ENCODE measurements at places on chromosomes 5 and 9.

DNA sequence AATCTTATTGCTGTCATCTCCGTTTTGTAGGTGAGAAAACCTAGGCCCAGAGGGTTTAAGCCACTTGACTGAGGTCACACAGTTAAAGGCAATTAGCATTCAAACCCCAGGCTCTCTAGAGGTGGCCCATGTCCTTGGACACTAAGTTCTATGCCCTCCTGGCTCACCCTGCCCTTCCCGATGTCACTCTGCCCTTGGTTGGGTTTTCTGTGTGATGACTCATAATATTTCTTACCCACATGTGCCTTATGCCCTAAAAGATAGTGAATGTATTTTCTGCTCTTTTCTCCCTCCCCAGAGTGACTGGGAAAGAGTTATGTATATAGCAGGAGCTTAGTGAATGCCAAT lies 174.5 kb upstream of the PITX1 start:
- no peak for DNase-seq

DNA sequence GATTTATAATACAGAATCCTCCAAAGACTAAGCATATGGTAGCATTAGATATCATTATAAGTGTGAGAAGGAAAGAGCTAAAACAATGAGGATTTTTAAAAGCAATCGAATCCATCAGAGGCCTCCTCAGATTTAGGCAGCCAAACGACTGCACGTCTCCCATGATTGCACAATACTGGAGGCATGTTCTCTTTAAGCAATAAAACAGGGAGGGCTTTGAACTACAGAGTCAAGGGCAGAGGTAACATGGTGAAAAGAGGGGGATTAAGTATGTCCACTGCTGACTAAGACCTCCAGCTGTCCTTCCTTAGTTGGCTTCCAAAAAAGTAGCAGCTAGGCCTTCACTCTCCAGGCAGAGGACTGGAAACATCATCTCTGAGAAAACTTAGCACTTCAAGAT lies 298.7 kb upstream of the RGMB start:
- DNase-seq = no peak

GRCh38 chr5:17147617-17148016 lies 69.8 kb upstream of the BASP1 start:
- DNase-seq = no peak

- no peak for DNase-seq
These were observed 16.3 kb downstream of the FAM78A start for GRCh38 chr9:131259916-131260597.

DNA sequence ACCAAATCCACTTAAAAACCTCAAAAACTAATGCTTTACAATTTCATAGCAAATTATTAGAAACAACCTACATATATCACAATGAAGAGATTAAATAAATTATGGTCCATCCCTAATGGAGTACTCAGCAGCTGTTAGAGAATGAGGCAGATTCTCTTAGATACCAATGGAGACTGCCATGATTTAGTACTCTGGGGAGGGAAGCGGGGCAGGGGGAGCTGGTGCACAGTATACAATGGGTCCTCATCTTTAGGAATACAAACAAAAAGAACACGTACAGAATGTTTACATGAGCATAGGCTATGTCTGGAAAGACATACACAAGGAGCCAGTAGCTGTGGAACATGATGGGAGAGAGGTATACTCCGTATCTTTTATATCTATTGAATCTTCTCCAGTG lies 2.0 kb downstream of the LIFR start:
- DNase-seq = no peak

DNA sequence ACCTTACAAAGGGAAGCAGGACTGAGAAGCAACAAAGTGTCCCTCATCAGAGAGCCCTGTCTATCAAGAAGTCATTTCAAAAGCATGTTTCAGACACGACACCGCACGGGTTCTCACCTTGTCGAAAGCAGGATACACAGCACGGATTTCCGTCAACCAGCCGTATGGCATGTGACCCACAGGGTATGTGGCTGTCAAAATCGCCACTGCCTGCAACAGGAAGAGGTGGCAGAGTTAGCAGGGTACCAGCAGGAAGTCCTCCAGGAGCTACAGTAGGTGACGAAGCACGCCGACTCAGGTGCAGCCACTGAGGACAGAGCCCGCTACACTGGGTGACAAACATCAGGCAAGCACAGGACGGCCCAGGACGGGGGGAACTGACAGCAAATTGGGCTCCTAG lies 81.2 kb downstream of the OTULIN start:
- peak; percentile 16 for DNase-seq

DNA sequence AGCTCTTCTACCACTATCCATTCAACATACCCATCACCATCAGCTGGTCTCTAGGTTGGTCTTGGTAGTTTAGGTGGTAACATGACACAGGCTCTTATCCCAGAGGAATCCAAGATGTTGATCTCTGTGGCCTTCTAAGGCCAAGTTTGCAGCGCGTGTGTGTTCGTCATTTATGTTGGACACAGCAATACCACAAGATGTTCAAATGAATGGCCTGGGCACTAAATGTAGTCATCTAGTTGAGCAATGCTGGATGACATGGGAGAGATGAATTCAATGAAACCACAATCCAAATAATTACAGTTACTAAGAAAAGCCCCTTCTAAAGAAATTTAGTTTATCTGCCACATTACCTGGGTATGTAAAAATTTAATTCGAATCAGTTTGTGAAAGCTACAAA lies 292.4 kb downstream of the MRPS30 start:
- DNase-seq = no peak

DNA sequence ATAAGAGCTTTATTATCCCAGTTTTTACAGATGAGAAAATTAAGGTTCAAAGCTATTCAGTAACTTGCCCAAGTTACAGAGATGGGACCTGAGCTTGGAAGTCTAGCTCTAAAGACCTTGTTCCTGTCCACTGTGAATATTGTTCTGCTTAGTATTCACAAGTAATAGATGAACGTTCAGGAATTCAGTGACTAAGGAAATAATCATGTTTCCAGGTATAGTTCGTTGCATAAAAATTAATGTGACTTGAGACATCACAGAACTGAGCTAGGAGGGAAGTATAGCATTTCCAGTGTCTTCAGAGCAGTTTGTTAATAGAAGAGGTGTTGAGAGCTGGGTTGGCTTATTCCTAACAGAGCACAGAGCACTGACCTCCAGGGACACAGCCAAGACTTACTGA lies 136.1 kb downstream of the FGF1 start:
- no peak for DNase-seq

DNA sequence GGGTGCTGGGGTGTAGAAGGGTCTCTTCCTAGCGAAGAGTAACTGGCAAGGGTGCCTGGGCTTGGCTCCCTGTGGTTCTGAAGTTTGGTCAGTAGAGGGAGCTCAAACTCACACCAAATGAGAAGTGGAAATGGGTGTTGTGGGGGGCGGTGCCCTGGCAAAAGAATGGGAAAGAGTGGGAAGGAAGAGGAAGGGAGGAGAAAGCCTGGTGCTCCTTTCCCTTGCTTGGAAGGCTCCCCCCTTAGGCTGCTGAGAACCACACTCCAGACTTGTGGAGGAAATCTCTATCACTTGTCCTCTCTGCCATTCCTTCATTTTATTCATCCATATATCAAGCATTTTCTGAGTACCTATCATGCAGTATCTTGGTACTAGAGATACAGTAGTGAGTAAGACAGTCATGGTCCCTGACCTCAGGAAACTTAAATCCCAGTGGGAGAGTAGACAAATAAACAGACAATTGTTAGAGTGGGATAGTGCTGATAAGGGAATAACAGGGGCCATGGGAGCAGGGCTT lies 13.0 kb downstream of the SLC4A9 start:
- DNase-seq = no peak

GRCh38 chr9:3929345-3930047 lies 370.4 kb downstream of the GLIS3 start:
- no peak for DNase-seq

- no peak for DNase-seq
These were observed 17.3 kb upstream of the MED10 start for GRCh38 chr5:6395621-6396020.

DNA sequence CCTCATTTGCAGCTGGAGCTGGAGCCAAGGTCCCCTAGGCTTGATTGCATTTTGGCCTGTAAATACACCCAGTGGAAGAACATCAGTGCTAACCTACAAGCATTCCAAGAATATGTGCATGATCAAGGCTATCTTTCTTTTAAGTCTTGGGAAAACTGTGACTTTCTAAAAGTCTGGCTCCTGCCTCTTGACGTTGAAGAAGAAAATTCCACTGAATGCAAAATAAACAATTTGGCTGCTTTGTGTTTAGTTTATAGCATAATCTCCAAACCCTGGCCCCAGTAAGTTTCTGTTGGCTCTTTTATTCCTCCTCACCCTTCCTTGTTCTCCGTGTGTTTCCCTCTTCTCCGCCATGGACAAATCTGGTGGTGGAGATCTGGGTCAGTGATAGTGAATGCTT lies 109.3 kb upstream of the TLE1 start:
- DNase-seq = no peak

- DNase-seq = no peak
These were observed 66.4 kb downstream of the PSMB7 start for GRCh38 chr9:124348831-124349230.

DNA sequence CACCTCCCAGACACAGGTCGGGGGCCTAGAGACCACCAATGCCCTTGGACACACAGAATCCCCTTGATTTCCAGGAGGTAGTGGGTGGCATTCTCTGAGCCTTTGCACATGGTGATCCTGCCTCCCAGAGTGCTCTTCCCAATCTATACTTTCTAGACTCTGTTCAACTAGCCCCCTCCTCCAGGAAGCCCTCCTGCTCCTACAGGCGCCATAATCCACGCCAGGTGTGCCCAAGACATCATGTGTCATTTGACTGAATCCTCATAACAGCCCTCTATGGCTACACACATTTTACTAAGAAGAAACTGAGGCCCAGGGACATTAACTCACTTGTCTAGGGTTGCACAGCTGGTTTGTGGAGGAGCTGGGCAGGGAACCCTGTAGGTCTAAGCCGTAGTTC lies 7.1 kb downstream of the BBLN start:
- DNase-seq = no peak

DNA sequence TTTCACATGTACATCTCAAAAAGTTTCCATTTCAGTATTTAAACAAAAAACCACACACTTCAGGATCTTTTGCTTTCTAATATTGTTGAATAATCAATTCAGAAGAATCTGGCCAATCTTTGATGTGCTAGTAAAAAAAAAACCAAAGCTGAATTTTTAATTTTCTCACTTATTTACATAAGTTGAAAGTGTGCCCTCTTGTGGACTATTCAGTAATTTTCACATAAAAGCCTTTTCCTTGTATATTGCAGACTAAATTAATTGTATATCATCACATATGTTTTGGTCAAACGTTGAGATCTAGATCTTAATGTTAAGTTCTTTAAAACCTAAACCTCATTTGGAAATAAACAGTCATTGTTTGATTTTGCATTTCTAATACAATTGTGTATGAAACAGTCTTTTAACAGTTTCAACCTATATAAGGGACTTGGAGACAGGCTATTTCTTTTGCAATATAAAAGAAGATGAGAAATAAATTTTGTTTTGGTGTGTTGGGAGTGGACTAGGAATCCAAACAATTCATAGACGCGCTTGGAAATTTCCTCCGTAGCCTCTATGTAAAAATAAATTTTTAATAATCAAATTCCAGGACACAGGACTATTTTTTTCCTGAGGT lies 68.1 kb downstream of the NIPBL start:
- DNase-seq = no peak

- no peak for DNase-seq
These were observed 585.7 kb downstream of the ACTL7B start for GRCh38 chr9:108270051-108270450.

DNA sequence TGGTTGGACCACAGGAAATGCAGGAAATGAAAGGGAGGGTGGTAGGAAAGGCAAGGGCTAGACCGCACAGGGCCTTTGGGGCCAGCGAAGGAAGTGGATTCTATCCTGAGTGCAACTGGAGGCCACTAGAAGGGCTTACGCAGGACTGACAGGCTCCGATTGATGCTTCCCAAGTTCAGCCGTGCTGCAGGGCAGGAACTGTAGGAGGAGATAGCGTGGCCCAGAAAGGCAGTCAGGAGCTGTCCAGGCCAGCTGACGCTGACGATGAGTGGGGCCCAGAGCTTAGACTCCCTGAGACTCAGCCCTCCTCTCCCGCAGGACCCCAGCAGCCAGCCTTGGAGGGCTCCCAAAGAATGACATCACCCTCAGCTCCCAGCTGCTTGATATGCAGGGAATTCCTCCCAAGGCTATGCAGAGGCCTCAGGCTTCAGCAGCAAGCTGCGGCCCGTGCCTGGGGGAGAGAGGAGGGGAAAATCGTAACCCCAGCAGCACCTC lies 48.8 kb downstream of the KCNIP1 start:
- no peak for DNase-seq

GRCh38 chr5:95686651-95687050 lies 3.9 kb upstream of the SPATA9 start:
- DNase-seq = no peak

DNA sequence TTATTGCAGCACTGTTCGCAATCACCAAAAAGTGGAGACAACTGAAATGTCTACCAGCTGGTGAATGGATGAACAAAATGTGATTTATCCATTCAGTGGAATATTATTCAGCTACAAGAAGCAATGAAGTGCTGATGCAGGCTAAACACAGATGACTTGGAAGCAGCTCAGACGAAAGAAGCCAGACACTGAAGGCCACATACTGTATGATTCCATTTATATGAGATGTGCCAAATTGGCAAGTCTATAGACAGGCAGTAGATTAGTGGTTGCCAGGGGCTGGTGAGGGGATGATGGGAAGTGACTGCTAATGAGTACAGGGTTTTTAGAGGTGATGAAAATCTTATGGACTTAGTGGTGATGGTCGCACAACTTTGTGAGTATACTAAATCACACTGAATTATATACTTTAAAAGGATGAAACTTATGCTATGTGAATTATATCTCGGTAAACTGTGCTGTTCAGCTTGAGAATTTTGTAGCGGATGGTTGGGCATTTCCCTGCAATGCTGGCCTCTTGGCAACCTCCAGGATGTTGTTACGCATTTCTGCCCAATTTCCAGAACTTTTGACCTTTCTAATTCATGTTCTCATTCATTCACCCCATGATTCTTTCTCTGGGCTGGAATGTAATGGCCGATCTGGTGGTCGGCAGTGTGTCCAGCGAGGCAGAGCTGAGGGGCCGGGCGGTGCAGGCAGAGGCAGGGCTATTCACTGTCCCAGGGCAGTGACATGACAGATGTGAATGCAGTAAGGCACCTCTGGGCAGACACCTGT lies 22.0 kb upstream of the WNK2 start:
- DNase-seq = no peak

GRCh38 chr9:114985959-114986501 lies 55.6 kb upstream of the TNFSF8 start:
- DNase-seq = no peak

GRCh38 chr9:133961226-133962165 lies 30.6 kb downstream of the VAV2 start:
- DNase-seq = no peak

DNA sequence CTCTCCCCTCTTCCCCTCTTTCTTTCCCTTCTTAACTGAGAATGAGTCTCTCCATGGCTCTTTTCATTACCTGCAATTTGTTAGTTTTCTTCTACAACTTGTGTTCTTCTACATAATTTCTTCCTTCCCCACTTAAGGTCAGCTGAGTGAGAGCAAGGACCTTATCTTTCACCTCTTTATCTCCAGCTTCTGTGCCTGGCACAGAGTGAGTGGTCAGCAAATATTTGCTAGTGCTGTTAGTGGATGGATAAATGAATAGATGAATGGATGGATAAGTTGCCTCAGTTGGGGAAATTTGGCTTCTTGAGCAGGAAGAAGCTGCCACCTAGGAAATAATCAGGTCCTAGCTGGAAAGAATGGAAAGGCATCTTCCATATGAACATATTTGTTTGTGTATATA lies 44.6 kb upstream of the PPARGC1B start:
- DNase-seq = no peak

Measured in stimulated activated CD8-positive, alpha-beta memory T cell treated with anti-CD3 and anti-CD28 coated beads, Interleukin-15, amount 100 ng/mL, for 4 hours (primary cell).